ENCODE measurements at places on chromosomes 6 and 20.

GRCh38 chr6:142275236-142276006 lies 26.4 kb upstream of the ADGRG6 start:
- DNase-seq: no peak

- no peak for DNase-seq
Observed at GRCh38 chr20:44993343-44993742, 27.0 kb downstream of the STK4 start.

DNA sequence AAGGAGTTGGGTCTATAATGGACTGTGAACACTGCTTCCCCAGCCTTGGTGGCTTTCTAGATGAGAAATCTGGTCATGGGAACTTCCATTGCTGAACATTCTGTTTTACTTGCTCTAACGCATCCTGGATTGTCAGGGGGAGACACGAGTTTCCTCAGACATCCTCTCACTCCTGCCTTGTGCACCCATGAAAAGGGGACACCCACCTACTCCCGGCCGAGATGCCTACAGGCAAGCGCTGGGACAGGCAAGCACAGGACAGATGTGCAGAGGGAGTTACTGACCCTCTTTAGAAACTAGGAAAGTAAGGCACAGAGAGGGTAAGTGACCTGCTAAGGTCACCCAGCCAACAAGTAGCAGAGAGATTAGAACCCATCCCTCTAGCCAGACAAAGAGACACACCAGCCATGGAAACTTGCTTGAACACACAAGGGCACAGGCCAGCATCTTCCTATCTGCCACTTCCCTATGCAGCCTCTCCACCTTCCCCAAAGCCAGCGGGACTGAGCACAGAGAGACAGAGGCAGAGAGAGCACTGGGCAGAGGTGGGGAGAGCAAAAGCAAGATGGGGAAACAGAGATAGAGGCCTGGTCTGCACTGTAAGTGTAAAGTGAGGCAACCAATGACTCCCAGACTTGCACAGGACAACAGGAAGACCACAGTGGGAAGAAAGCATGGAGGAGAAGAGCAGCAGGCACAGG lies 845 bp upstream of the SFTA2 start:
- DNase-seq: no peak

- DNase-seq: no peak
Observed at GRCh38 chr6:159108426-159108985, 60.7 kb upstream of the FNDC1 start.

GRCh38 chr20:6140947-6141346 lies 18.1 kb upstream of the FERMT1 start:
- no peak for DNase-seq

DNA sequence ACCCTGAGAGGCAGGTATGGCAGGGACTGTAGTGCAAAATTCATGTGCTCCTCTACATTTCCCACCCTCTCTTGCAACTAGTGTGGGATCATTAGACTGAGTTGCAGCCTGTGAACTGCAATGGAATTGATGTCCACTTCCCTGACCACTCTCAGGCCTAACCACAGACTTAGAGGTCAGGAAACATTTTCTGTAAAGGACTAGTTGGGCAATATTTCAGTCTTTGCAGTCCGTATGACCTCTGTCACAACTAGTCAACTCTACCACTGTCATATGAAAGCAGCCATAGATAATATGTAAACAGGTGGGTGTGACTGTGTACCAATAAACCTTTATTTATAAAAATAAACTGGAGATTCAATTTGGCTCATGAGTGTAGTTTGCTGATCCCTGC lies 134.4 kb upstream of the TOP1 start:
- no peak for DNase-seq

DNA sequence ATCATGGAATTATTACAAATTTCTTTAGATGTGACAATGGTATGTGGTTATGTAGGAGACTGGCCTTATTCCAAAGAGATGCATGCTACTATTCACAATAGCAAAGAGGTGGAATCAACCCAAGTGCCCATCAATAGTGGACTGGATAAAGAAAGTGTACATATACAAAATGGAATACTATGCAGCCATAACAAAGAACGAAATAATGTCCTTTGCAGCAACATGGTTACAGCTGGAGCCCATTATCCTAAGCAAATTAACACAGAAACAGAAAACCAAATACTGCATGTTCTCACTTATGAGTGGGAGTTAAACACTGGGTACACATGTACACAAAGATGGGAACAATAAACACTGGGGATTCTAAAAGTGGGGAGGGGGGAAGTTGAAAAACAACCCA lies 69.7 kb downstream of the NUDT3 start:
- no peak for DNase-seq

DNA sequence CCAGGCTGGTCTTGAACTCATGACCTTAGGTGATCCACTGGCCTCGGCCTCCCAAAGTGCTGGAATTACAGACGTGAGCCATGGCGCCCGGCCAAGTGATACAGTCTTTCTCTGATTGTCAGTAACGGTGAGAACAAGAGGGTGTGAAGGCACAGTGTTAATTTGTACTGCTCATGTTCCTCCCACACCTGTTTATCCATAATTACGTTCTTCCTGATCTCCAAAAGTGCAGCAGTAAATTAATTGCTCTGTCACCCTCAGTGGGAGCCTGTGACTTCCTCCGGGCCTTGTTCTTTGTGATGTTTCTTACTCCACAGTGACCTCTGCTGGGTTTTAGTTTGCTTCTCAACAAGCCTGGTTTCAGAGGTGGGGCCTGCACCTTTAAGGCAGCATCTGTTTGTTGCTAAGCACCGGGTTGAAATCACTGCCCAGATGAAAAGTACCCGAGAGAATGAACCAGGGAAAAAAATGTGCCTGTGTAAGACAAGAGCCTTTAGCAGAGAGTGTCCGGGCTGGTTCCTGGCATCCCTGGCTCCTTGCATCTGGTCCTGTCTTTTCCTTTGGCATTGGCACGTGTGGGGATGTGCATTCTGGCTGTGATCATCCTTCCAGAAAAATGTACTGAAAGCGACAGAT lies 89.1 kb upstream of the CLDN20 start:
- DNase-seq: no peak

- DNase-seq: no peak
Observed at GRCh38 chr6:108521616-108522107, 39.1 kb upstream of the FOXO3 start.

- DNase-seq: no peak
Observed at GRCh38 chr20:22423190-22423832, 161.1 kb downstream of the FOXA2 start.

- DNase-seq: no peak
Observed at GRCh38 chr20:58569241-58570125, 54.3 kb upstream of the APCDD1L start.

DNA sequence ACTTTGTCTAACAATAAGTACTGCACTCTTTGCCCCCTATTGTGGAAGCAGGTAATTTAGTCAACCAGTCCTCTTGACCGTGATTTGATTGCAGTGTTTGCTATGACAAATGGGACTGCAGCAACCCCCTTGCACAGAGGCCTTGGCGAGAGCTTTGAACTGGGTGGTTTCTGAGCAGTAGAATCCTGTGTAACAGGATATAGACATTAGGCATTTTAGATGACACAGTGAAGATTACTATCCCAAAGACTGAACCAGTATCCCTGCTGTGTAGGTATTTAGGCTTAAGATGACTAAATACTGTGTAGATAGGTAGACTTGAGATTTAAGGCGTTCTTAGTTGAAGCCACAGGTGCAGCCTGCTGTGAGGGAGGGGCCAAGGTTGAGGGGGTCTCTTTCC lies 9.9 kb downstream of the DNMT3B start:
- DNase-seq: no peak

DNA sequence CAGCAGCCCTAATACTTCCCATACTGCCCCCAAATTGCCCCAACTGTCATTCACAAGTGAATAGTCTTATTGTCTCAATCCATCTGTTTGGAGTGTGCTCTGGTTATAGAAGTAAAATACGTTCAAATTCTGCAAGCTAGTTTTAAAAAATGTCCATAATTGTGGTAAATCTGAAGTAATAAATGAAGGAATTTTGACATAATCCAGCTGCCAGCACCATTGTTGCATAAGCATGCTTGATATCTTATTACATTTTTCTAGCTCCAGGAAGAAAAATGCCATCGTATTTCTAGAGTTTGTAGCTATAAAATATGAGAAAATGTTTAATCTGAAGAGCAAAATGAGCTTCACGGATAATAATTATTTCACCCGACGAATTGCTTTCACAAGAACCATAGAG lies 664.7 kb downstream of the RFPL4B start:
- DNase-seq: no peak

DNA sequence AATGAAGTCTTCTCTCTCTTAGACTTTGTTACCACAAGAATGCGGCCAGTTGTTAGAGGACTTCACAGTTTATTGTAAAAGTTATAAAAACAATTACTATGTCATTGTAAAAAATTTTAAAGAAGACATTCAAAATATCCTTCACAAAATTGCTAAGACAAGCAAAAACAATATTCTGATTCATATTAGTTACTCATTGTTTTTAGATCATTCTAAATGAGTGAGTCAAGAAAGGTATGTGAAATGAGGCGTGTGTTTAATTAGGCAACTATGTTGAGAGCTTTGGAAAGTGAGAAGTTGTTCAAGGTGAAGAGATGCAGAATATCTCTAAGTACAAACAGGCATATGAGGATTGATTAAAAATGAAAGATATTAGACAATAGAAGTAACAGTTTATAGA lies 875.3 kb downstream of the EYS start:
- DNase-seq: no peak

- no peak for DNase-seq
Observed at GRCh38 chr20:36149469-36149868, 5.1 kb upstream of the EPB41L1 start.

GRCh38 chr20:59636766-59637370 lies 32.5 kb downstream of the PHACTR3 start:
- DNase-seq: no peak

GRCh38 chr6:32214126-32214525 lies 9.7 kb downstream of the NOTCH4 start:
- no peak for DNase-seq

GRCh38 chr6:52417675-52418111 lies 2.4 kb upstream of the EFHC1 start:
- DNase-seq: no peak

GRCh38 chr6:137805622-137806021 lies 61.4 kb upstream of the TNFAIP3 start:
- DNase-seq: no peak

GRCh38 chr20:18496042-18496441 lies 983 bp downstream of the RBBP9 start:
- no peak for DNase-seq

- peak; percentile 55 for DNase-seq
Observed at GRCh38 chr20:51639206-51639832, 96.8 kb upstream of the NFATC2 start.

GRCh38 chr20:1929460-1929859 lies 34.3 kb downstream of the SIRPA start:
- no peak for DNase-seq

DNA sequence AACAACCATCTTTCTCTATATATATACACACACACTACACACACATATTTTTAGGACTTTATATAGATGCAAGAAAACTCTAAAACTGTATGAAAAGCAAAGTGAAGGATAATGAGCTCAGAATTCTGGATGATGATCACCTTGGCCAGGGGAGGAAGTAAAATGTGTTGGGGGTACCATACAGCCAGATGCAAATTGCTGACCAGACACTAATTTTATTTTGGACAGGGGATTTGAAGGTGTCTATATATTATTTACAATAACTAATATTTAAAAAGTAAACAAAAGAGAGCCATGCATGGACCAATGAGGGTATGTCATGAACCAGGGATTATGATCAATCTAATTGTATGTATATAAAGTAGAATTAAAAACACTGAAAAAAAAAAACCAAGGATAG lies 19.8 kb upstream of the TBC1D22B start:
- DNase-seq: no peak

DNA sequence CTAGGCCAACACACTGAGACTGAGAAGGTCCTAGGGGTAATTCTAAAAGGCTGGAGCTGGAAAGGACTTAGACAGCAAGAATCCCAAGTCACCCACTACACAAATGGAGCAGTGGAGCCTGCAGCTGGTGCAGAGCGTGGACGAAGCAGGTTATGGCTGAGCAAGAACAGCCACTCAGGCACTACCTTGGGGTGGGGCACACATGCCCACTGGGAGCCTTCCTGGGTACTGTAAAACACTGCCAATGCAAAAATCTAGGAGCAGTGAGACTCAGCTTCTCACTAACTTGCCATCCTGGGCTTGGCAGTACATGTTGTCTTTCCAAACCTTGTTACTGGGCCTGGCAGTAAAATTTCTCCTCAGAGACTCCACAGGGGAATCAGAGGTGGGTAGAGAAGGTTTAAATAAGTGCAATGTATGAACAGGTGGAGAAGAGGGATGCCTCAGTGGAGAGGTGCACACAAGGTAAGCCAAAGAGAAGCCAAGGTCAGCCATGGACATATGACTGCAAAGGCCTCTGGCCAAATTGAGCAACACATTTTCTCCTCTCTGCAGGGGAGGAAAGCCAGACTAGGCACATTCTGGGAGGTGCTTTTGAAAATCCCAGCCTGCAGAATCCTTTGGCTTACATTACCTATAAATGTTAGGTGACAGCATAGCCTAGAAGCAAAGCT lies 105.6 kb downstream of the TNFRSF21 start:
- DNase-seq: no peak

DNA sequence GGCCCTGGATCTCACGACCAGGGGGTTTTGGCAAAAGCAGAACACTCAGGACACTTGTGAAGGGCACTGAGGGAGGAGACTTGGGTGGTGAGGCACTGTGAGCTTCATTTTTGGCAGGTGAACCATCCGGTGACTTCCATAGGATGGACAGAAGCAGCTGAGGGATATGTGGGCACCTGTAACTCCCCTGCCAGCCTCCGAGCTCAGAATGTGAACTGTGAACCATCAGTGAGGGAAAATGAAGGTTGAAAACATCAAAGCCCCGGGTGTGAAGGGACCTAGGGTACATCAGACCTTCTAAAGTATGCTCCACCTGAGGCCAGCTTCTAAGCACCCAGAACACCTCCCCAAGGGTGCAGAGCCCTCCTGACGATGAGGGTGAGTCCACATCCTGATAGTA lies 53.2 kb downstream of the FAXC start:
- DNase-seq: no peak

GRCh38 chr20:51100617-51101016 lies 77.7 kb upstream of the KCNG1 start:
- no peak for DNase-seq

GRCh38 chr6:99416892-99417767 lies 8.0 kb downstream of the PNISR start:
- DNase-seq: no peak

DNA sequence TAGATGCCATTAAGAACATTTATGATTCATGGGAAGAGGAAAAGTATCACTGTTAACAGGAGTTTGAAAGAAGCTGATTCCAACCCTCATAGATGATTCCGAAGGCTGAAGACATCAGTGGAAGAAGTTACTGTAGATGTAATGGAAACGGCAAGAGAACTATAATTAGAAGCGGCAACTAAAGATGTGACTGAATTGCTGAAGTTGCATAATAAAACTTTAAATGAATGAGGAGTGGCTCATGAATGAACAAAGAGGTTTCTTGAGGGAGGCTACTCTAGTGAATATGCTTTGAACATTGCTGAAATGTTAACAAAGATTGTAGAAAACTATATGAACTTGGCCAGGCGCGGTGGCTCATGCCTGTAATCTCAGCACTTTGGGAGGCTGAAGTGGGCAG lies 84.1 kb downstream of the PHIP start:
- DNase-seq: no peak
